ENCODE measurements at places on chromosomes 2 and 18.

GRCh38 chr18:38369772-38370690 is 804.4 kb upstream of the CELF4 start:
- DNase-seq = peak; percentile 1

DNA sequence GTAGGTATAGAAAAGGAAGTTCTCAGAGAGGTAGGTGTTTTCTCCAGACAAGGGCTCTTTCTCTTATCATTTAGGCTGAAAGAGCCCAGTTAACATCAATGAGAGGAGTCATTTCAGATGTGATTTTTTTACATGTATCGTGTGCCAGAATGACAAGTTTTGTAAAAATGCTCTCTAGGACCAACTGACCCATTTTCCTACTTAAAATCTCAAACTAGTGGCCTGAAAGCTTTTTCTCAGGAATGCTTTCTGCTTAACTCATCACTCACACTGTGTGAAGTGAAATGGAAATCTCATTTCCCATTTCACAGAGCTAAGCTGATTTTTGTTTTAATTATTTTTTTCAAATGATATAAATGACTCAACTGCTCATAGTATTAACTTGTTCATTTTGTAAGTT is 128.7 kb upstream of the CYP26B1 start:
- no peak for DNase-seq

DNA sequence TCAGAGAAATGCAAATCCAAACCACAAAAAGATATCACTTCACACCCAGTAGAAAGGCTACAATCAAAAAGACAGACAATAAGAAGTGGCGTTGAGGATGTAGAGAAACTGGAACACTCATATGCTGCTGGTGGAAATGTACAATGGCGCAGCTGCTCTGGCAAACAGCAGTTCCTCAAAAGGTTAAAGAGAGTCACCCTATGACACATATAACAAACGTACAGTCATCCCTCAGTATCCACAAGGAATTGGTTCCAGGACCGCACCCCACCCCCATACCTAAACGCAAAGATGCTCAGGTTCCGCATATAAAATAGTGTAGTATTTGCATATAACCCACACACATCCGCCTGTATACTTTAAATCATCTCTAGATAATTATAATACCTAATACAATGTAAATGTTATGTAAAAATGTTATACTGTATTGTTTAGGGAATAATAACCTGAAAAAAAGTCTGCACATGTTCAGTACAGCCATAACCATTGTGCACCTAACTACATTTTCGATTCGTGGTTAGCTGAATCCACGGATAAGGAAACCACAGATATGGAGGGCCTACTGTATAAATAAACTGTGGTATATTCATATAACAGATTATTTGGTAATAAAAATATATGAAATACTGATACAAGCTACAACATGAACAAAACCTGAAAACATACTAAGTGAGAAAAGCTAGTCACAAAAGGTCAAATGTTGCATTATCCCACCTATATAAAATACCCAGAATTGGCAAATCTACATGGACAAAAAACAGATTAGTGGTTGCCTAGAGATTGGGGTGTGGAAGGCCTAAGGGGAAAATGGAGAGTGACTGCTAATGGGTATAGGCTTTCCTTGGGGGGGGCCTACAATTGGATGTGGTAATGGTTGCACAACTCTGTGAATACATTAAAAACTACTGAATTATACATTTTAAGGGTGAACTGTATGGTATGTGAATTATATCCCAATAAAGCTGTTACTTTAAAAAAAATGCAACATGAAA is 37.5 kb downstream of the UXS1 start:
- DNase-seq = no peak

GRCh38 chr2:204663816-204664425 is 118.6 kb downstream of the PARD3B start:
- DNase-seq = no peak
